Tongue (tissue), 3 donors: ENCODE measurements at places on chromosomes 16 and 17.

DNA sequence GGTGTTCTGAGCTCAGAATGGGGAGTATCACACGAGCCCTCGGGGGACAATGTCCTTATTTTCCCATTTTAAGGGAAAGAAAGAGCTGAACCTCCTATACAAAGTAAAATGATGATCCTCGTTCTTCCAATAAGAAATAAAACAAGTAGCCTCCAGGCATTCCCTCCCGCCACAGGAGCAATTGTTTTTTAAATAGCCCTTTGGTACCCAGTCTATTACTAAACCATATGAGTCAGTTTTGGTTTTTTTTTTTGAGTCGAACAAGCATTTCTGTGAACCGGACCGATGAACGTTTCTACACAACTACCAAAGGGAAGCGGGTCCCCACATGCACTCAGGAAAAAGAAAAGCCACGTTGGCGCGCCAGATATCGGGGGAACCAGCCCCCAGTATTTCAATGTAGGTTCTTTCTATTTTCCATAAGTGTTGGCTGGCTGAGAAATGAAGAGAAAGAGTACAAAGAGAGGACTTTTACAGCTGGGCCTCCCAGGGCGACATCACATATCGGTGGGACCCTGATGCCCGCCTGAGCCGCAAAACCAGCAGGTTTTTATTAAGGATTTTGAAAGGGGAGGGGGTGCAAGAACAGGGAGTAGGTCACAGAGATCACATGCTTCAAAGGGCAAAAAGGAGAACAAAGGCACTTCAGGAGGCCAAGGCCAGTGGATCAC, 3.8 kb upstream of the DCXR start:
- DNase-seq: no peak

GRCh38 chr16:69703638-69704037, 22.7 kb downstream of the NQO1 start:
- no peak for DNase-seq

DNA sequence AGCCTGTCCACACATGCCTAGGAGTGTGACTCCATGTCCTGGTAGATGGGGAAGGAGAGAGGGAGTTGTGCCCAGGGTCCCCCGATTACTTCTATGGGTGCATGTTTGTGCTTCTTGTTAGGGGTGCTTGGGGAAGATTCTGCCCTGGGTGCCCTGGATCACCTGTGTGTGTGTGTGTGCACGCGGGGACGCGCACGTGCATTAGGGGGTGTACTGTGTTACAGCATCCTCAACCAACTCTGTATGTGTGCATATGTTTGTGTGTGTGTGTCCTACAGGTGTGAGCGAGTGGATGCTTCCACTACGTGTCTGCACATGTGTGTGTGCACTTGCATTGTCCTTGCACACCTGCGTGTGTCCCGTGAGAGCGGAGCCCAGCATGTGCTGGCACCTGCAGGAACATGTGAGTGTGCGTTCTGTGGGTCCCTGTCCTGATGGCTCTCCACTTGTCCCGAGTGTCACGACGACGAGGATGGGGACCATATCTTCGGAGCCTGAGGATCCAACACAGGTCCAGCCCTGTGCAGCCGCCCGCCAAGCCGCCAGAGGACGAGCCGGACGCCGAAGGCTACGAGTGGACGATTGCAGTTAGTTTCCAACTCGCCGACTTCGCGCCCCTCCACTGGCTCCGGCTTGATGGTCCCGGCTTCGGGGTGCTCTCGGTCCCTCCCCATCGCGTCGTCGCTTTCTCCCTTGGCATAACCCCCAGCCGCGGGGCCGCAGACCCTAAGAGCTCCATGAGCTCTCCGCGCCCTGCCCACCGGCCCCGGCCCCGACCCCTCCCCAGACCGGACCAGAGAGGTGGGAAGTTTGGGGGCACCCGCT, 6.0 kb upstream of the TBC1D3B start:
- peak; percentile 7 for DNase-seq

DNA sequence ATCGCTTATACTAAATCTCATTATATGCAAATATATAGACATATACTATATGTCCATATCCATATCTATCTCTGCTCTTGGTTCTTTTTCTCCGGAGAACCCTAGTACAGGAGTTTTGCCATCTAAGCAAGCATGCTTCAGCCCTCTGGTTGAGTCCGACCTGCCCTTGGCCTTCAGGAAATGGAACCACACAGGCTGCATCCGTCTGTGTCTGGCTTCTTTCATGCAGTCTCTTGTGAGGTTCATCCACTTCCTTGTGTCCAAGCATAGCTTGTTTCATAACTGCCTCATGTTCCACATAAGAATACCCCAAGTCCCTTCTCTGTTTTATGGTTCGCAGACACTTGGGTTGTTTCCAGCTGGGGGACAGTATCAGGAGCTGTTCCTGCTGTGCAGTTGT, 16.8 kb downstream of the SNX20 start:
- DNase-seq: no peak

GRCh38 chr17:42773290-42774035, at the start of gene VPS25:
VPS25 (plus strand) TSS chr17:42773449; CDS start chr17:42773476, 27 bp downstream.
- peak; percentile 90 for DNase-seq

GRCh38 chr16:87671715-87672270, 69.5 kb downstream of the JPH3 start:
- DNase-seq: no peak

GRCh38 chr16:24409045-24409444, 130.3 kb upstream of the RBBP6 start:
- DNase-seq: no peak

DNA sequence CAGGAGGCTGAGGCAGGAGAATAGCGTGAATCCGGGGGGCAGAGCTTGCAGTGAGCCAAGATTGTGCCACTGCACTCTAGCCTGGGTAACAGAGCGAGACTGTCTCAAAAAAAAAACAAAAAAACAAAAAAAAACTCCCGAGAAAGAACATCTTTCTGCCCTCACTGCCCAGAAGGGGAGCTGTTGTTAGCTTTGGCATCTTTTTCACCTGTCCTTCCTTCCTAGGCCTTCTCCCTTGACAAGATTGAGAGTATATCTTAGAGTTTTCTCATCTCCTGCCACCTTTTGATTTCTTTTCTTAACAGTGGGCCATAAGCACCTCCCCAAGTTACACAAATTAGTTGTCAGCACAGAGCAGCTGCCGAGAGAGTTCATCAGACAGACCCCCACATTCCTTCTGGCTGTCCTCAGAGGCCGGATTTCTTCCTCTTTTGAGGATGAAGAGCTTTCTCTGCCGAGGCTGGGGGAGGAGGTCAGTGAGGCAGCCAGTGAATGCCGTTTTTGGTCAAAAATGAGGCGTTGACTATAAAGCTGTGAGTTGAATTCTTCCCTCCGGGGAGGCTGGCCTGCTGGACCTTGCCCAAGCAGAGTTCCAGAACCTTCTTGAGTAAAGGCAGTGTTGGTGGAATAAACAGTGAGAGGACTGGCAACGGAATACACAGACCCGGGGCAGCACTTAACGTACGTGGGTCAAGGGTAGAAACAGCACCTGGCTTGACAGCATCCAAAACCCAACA, 127.0 kb downstream of the ABCC6 start:
- peak; percentile 44 for DNase-seq

DNA sequence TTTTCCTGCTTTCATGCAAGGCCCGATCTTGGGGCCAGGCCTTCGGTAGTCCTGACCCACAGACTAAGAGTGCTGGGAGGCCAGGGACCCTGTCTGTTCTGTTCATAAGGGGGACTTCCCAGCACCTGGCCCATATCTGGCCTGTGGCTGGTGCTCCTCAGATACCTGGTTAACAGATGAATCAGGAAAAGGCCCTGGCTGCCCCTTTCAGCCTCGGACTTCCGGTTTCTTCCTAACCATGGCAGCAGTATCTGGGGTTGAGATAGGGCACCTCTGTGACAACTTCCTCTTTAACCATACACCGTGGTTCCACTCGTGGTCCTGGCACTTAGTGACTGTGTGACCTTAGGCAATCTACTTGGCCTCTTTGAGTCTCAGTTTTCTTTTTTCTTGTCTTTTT, 18.4 kb downstream of the PLCG2 start:
- no peak for DNase-seq

GRCh38 chr17:40176754-40177110, 538 bp upstream of the RAPGEFL1 start:
- peak; percentile 31 for DNase-seq

DNA sequence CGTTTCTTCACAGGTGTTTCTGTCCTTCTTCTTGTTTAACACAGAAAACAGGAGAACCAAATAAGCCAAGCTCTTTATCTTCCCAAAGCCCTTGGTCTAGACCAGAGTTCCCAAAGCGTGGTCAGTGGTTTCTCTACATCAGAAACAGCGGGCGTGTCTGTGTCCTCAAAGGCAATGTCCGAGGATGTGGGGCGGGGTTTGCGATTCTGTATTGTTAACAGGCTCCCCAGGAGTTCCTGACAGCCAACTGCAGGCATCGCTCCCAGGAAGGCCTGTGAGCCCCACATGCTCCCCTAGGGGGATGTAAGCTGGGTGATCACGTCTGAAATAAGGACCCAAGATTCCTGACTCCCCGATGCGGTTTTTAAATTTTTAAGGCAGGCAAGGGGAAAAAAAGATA, 28.4 kb upstream of the SLC25A19 start:
- no peak for DNase-seq

- DNase-seq: peak; percentile 46
These were observed 54.1 kb downstream of the VAC14 start for GRCh38 chr16:70746708-70747424.

- DNase-seq: no peak
These were observed 56.7 kb downstream of the ZFHX3 start for GRCh38 chr16:72991211-72991610.

DNA sequence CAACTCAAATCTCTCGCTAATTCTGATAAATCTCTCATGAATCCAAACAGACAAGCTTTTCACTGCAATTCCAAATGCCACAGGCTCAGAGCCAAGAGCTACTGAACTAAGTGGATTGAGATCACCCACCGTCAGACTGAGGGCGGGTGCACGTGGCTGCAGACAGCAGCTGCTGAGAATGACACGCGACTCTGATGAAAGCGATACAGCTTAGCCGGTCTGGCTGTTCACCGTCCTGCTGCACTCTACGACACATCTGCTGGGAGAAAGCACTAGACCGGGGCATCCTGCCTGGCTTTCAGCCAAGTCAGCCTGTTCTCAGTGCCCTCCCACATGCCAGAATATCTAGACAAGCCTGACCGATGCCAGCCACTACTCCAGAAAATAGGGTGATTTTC, 42.6 kb downstream of the KLHDC4 start:
- peak; percentile 96 for DNase-seq

GRCh38 chr16:89420204-89420603, 70.2 kb downstream of the ANKRD11 start:
- no peak for DNase-seq

- no peak for DNase-seq
These were observed 446.9 kb downstream of the UTP18 start for GRCh38 chr17:51707216-51707615.

DNA sequence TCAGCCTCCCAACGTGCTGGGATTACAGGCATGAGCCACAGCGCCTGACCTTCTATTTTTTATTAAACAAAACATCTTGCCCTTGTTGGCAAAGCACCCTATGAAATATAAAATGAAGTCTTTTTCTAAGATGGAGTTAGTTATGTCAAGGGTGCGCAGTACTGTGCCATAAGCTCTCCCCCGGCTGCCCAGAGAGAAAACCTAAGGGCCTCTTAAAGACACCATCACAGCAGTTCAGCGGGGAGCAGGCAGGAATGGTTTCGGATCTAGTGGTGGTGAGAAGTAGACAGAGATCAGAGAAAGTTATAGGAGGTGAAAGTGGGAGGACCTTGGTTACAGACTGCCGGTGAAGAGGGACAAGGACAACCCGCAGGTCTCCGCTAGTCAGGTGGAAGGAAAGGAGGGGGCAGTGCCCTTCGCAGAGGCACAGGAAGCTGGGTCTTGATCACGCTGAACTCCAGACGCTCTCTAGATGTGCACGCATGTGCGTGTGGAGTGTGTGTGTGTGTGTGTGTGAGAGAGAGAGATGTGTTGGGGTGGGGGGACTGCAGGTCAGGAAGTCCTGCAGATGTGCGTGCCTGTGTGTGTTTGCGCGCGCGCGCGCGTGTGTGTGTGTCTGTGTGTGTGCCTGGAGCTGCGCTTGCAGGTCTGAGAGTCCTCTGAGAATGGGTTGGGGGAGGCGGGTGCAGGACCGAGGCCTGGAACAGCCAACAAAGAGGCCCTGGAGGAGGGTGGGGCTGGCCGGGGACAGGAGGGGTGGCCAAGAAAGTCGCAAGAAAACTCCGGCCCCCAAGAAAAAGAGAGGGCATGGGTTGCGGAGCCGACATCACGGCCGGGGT, 748 bp upstream of the CMTM3 start:
- peak; percentile 87 for DNase-seq

- DNase-seq: no peak
These were observed 2338.4 kb downstream of the TP53TG3F start for GRCh38 chr16:35797811-35798210.

- no peak for DNase-seq
These were observed 68.2 kb downstream of the SIAH1 start for GRCh38 chr16:48317026-48317425.

DNA sequence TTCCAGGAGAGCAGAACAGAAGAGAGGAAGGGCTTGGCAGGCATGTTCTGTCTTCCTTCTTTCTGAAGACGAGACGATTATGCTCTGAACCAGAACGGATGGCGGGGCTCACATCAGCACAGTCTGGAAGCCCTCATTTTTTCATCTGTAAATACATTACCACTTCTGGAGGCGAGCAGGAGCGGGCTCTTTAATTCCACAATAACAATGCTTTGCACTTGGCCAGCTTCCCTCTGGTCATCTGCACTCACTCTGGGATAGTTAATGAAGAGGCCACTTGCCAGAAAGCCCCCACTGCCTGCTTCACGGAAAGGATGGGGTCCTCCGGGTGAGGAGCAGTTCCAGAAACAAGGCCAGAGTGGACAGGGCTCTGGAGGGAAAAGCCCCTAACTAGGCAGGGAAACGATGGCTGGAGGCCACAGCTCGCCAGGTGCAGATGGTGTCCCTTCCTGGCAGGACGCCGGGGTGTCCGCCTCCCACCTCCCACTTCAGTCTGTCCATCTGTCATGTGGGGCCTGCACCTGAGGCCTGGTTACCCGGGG, 13.1 kb upstream of the BCAR1 start:
- DNase-seq: peak; percentile 84

DNA sequence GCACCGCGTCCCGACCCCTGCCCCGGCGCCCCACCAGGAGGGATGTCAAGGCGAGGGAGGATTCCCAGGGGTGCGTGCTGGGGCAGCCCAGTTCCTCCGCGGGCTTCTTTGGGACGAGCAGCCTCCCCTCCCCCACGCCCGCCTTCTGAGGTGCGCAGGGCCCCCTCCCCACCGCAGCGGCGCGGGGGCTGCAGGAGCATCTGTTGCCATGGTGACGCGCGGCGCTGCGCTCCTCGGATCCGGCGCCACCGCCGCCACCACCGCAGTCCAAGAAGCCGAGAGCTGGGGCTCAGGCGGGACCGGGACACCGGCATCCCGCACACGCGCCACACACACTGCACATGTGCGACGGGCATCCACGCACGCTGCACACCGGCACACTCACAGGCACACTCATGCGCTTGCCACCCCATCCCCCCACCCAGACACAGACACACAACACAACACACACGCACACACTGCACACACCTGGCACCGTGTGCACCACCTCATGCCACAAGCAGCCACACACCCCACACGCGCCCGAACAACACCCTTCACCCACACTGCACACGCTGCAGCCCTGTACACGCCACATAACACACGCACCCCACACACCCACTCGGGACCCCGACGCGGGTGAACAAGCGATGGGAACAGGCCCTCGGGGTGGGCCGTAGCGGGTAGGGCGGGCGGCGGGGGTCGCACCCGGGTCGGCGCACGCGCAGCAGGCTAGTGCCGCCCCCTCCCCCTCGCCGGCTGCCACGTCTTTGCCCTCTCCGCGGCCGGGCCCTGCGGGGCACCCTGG, 17.0 kb downstream of the ENPP7 start:
- peak; percentile 19 for DNase-seq
